ENCODE measurements at places on chromosomes 13 and 19. TPM values are rescaled to one million over a fixed set of nuclear protein-coding genes. Genes with fewer than 3 reads are reported as not detected.

DNA sequence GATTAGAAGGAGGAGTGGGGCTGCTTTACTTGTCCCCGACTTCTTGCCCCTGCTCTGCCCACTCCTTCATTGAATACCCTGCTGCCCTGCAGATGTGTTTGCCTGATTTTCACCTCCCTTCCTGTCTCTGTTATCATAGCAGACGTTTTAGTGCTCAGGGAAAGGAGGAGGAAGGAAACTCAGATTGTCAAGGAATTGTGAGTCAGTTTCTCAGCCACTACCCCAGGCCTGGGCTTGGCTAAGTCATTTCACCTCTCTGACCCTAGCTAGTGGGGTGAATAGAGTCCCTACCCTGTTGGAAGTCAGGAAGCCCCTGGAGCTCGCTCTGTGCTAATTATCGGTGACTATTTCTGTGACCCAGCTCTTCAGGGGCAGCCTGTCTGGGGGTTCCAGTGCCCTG lies 3.9 kb downstream of the BCKDHA start:
- no peak for DNase-seq

DNA sequence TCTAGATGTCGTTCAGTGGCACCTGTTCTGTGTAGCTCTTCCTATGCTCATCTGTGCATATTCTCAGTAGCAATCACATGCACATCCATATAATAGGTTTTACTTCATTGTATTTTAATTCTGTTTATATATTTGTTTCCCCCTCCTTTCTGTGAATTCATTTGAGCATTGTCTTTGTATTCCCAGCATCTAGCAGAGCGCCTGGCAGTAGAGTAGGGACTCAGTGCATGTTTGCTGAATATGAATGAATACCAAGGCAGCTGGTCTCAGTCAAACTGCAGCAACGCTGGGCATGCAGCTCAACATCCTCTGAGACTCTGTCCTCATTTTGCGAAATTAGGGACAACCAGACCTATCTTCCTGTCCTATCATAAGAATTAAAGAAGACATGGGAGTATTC lies 330.1 kb downstream of the SPRY2 start:
- DNase-seq = no peak

DNA sequence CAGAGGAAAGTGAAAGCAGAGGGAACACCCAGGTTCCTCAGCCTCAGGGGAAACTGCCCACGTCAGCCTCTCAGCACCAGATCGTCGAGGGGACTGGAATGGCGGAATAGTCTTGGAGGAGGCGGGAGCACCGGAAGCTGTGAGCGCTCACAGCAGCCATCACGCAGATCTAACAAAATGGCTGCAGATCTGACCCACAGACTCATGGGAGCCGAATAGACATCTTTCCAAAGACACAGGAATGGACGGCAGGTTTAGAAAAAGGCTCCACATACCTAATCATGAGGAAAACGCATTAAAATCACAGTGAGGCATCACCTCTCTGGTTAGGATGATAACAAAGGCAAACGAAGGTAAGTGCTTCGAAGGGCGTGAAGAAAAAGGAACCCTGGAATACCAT lies 11.8 kb upstream of the LILRA2 start:
- DNase-seq = no peak

Gene MED26
- total RNA-seq = 11.8 TPM

Gene CBLC
- not detected for total RNA-seq

DNA sequence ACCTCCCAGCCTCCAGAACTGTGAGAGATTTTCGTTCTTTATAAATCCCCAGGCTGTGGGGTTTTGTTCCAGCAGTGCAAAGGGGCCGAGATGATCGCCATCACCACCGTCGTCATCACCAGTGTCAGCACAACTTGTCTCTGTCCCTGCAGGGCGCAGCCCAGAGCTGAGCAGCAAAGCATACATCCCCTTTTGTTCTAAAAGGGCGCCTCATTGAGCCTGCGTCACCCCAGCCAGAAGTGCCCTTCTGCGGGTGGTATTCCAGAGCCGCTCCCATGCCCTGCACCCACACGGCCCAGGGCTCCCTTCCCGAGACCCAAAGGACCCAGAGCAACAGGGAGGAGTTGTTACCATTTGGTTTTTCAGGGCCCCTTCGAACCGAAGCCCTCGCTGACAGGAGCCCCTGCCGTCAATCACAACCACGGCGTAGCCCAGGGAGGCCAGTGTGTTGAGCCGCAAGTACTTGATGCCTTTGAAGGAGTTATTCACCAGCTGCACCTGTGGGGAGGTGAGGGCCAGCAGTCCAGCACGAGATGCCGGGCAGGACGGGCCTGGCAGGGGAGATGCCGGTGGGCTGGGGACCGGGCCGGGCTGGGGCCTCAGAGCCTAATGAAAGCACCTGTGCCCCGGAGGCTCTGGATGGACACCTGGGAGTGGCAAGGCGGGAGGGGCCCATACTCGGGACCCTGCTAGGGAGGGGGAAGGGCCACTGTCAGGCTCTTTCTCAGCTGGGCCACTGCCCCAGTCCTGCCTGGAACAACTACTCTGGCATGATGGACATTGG lies 14.4 kb upstream of the MYDGF start:
- no peak for DNase-seq

GRCh38 chr19:12880551-12881171 lies 588 bp downstream of the DNASE2 start:
- no peak for DNase-seq

Gene GPR4
- not detected for total RNA-seq

DNA sequence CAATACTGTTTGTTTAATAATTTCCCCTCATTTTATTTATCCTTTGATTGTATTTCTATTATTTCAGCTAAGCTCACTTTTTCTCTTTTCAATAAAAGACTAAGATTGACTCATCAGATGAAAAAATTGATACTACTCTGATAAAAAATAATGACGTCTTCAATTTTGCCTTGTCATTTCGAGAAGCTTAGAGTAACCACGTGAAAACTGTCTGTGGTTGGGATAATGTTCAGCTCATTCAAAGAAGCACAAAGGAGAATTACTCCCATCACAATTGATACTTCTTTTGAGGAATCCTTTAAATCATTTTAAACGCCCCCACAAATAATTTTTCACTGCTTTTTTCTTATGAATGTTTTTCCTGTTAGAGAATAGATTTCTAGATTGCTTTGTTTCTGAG lies 318.7 kb upstream of the SLITRK1 start:
- DNase-seq = no peak

DNA sequence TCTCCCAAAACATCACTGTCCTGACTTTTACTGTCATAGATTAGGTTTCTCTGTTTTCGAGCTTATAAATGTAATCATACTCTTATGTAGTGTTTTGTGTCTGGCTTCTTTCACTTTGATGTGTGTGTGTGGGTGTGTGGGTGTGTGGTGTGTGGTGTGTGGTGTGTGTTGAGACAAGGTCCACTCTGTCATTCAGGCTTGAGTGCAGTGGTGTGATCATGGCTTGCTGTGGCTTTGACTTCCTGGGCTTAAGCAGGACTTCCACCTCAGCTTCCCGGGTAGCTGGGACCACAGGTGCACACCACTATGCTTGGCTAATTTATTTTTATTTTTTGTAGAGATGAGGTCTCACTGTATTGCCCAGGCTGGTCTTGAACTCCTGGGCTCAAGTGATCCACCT lies 59.6 kb downstream of the PDS5B start:
- no peak for DNase-seq

Gene ZNF724
- total RNA-seq = 36.7 TPM

GRCh38 chr13:71621174-71622124 lies 245.6 kb downstream of the DACH1 start:
- DNase-seq = no peak

Gene ZNF223
- 7.6 TPM for total RNA-seq

- DNase-seq = no peak
These were observed 68.9 kb upstream of the GPR183 start for GRCh38 chr13:99376132-99376531.

Gene TSPAN16
- total RNA-seq = not detected

- DNase-seq = peak; percentile 99
These were observed at the start of gene TIMM50 for GRCh38 chr19:39480337-39481228. Gene TIMM50 (plus strand): TSS chr19:39480838. CDS start chr19:39480854, 16 bp downstream.

GRCh38 chr13:29573190-29573589 lies 22.3 kb downstream of the SLC7A1 start:
- no peak for DNase-seq

Gene EID2
- 30.8 TPM for total RNA-seq

Gene RETN
- not detected for total RNA-seq

Gene ZNF101
- 16.2 TPM for total RNA-seq

DNA sequence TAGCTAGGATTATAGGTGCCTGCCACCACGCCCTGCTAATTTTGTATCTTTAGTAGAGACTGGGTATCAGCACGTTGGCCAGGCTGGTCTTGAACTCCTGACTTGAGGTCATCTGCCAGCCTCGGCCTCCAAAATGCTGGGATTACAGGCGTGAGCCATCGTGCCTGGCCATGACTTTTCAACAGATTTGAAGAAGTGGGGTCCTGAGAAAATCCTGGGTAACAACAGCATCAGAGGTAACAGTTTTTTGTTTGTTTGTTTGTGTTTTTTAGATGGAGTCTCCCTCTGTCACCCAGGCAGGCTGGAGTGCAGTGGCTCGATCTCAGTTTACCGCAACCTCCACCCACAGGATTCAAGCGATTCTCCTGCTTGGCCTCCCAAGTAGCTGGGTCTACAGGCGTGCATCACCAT lies 3.7 kb downstream of the JUNB start:
- no peak for DNase-seq

- DNase-seq = no peak
These were observed 703 bp upstream of the TPM4 start for GRCh38 chr19:16075430-16076153.

GRCh38 chr13:39515224-39515714 lies 87.7 kb downstream of the LHFPL6 start:
- DNase-seq = no peak

DNA sequence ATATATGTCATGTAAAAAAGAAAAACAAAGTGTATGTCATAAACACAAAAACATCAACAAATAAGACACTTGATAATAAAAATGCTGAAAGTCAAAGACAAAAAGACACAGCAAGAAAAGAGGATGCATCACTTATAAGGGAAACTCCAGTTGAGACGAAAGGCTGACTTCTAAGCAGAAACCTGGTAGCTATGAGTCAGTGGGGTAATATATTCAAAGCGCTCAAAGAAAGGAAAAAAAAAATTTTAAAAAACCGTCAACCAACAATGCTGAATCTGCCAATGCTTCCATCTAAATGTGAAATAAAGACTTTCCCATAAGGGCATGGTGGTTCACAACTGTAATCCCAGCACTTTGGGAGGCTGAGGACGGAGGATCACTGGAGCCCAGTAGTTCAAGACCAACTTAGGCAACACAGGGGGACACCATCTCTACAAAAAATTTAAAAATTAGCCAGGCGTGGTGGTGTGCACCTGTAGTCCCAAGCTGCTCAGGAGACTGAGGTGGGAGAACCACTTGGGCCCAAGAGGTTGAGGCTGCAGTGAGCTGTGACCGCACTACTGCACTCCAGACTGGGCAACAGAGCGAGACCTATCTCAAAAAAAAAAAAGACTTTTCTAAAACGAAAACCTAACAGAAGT lies 24.0 kb downstream of the USP12 start:
- no peak for DNase-seq

GRCh38 chr13:33537026-33537425 lies 251.5 kb upstream of the STARD13 start:
- no peak for DNase-seq

DNA sequence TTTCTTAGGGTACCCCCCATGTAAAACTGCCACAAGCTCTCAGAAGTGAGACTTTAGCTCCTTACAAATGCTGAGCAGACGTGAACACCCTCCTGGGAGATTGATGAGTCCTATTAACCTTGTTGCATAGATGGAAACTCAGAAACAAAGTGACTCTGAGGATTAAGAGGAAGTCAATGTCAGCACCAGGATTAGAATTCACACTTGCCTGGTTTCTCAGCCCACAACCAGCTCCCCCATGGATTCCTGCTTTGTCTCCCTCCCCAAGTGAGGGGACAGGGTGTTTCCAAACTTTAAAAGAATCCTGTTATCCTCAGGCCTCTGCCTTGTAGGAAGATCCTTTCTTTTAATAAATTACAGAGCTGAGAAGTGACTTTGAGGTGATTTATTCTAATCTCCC lies 324.4 kb downstream of the NDFIP2 start:
- DNase-seq = no peak

Gene CRX
- total RNA-seq = not detected

DNA sequence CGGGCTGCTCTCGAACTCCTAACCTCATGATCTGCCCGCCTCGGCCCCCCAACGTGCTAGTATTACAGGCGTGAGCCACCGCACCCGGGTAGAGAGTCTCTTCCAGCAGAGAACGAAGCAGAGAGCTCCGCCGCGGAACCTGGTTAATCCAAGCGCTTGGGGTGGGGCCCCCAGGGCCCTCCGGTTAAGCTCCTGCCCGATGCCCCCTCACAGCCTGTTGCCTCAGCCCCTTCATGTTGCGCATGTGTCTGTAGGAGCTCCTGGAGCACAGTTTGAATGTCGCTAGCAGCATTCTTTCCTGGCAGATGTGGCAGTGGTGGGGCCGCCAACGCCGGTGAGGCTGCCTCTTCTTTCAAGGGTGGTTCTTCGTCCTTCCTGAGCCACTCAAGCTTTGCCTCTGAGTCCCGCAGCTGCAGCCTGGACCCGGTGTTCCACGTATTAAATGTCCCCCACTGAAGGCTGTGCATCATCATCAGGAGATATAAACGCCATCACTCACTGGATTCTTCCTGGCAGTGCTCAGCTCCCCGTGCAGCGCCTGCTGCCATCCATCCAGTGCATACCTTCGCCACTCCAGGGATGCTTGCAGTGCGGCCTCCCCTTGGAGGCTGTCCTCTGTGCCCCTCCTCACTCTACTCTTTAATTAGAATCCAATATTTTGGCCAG lies 1919.3 kb downstream of the PCDH9 start:
- DNase-seq = no peak

Gene ZNF610
- 10.0 TPM for total RNA-seq

DNA sequence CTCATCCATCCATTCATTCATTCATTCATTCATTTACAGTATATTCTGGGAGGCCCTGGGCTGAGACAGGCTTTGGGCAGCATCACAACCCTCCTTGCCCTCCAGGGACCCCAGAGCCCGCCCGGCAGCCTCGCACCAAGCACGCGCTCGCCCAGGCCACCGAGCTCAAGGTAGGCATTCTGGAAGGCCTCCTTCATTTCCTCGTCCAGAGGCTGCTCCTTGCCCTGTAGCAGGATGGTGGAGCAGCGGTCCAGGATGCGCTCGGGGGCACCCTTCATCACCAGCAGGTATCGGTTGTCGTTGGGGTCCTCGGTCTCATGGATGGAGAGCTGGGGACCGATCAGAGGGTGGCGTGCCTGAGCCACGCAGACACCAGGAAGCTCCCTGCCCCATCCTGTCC lies 15.6 kb downstream of the ATP1A3 start:
- no peak for DNase-seq

Gene ZNF573
- 16.7 TPM for total RNA-seq

GRCh38 chr13:74596691-74597090 lies 462.5 kb upstream of the KLF12 start:
- DNase-seq = no peak
